ENCODE measurements at places on chromosomes 1 and 21. TPM values are rescaled to one million over a fixed set of nuclear protein-coding genes. Genes with fewer than 3 reads are reported as not detected.

- no peak overlapping the region for H3K27ac ChIP-seq
- H3K4me1 ChIP-seq, result peaks cover 8% of the 10 kb centered on the region
- H3K4me3 ChIP-seq, result no peak overlapping the region
- peak; percentile 75 for DNase-seq
- H3K36me3 ChIP-seq, result no peaks in the 10 kb centered on the region
- H3K27me3 ChIP-seq, result no peaks in the 10 kb centered on the region
Measured at GRCh38 chr1:159981351-159982055, 27.5 kb upstream of the SLAMF9 start.

- H3K27me3 ChIP-seq, result no peaks in the 10 kb centered on the region
- no peaks in the 10 kb centered on the region for H3K36me3 ChIP-seq
- H3K27ac ChIP-seq, result peak overlapping the region; percentile 91
Measured at GRCh38 chr1:112396653-112397471, 848 bp downstream of the CTTNBP2NL start.

GRCh38 chr1:150798525-150798924 lies 9.5 kb downstream of the CTSK start:
- H3K27me3 ChIP-seq, result no peaks in the 10 kb centered on the region
- no peaks in the 10 kb centered on the region for H3K4me1 ChIP-seq
- H3K36me3 ChIP-seq, result peaks cover 61% of the 10 kb centered on the region
- no peak overlapping the region for H3K27ac ChIP-seq
- H3K4me3 ChIP-seq, result no peak overlapping the region
- no peak for DNase-seq

Gene MAP1LC3C
- 16.7 TPM for total RNA-seq

Gene CBR3
- total RNA-seq, result 11.4 TPM

DNA sequence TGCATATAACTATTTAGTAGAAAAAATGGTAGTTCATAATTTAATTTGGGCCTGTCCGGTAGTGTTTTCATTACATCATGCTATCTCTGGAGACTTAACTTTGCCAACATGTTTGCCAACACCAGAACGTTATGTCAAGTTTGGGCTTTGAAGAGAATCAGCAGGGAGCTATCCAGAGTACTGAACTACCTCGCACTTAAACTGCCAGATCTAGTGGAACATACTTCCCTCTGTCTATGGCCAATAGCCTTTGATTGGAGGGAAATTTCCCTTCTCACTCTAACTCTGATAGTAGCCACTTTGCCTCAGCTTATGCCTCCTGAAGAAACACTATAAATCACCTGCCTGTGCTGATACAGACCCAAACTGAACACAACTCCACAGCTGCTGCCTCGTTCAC lies 10.0 kb downstream of the LRRC53 start:
- peaks cover 3% of the 10 kb centered on the region for H3K4me1 ChIP-seq
- H3K4me3 ChIP-seq, result no peak overlapping the region
- H3K27ac ChIP-seq, result no peak overlapping the region
- H3K27me3 ChIP-seq, result no peaks in the 10 kb centered on the region

- H3K36me3 ChIP-seq, result no peaks in the 10 kb centered on the region
- H3K27me3 ChIP-seq, result no peaks in the 10 kb centered on the region
- H3K4me3 ChIP-seq, result no peak overlapping the region
- no peak overlapping the region for H3K27ac ChIP-seq
- no peaks in the 10 kb centered on the region for H3K4me1 ChIP-seq
Measured at GRCh38 chr21:34031835-34032370, 41.5 kb upstream of the MRPS6 start.

- H3K36me3 ChIP-seq, result no peaks in the 10 kb centered on the region
- H3K27ac ChIP-seq, result no peak overlapping the region
- H3K4me3 ChIP-seq, result no peak overlapping the region
- no peak for DNase-seq
- no peaks in the 10 kb centered on the region for H3K27me3 ChIP-seq
- peaks cover 11% of the 10 kb centered on the region for H3K4me1 ChIP-seq
Measured at GRCh38 chr1:211695135-211695816, 19.9 kb upstream of the NEK2 start.

Gene FAM72C
- total RNA-seq, result not detected

Gene LCE1D
- total RNA-seq, result not detected

DNA sequence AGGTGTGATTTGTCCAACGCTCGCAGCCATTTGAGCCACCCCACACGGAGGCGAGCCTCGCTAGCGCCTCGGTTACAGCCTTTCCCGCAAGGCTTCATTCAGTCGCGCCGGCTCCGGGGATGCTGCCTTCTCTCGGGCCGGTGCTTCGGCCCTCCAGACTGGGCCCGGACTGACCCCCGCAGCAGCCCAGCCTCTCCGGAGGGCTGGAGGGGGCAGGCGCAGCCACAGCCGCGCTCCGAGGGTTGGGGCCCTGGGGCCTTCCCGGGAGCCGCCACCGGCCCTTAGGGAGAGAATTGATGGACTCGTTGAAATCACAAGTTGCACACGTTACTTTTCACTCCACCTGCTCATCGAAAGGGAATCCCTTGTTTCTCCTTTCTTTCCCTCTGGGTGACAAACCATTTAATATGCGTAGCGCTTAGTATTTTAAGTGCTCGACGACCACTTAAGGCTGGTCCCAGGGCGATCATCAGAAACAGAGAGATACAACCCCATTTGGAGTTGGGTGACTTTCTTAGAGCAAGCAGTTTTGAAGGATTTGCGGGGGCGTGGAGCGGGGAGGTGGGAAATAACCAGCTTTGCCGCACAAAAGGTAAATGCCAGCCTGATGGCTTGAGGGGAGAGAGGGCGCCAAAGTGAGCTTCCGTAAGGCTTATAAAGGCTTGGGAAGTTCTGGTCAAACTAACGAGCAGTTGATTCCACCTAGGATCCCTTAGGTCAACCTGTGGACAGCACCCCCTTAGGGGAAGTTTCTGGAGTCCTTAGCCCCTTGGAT lies 24.6 kb upstream of the ENAH start:
- no peak overlapping the region for H3K27ac ChIP-seq
- peaks cover 5% of the 10 kb centered on the region for H3K27me3 ChIP-seq
- H3K4me3 ChIP-seq, result no peak overlapping the region
- DNase-seq, result no peak

DNA sequence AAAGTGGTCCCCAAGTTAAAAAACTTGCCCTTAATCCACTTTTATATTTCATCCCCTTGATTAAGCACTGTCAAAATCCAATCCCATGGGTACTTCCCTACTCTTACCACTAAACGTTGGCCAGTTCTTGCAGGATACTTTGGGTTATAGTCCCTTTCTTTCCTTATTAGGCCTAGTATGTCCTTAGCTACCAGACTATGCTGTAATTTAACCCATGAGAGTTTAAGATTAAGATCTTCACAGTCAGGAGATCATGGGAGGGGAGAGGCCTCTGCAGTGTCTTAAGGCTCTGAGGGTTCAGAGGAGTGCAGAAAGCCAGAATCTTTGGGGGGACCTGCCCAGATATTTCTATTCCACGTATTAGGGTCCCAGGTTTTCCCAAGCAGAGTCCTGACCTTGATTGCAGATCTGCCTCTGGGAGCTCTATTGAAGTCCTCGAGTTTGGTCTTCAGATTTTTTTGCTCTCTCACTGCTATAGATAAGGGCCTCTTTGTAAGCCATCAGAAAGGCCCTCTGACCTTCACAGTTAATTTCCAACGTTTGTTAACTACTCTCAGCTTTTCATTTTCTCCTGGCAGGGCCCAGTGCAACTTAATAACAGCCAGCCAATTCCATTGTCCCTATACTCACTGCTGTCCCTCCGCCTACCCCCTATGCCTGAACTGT lies 9.0 kb upstream of the CGN start:
- H3K4me1 ChIP-seq, result no peaks in the 10 kb centered on the region
- DNase-seq, result no peak
- H3K36me3 ChIP-seq, result no peaks in the 10 kb centered on the region
- no peak overlapping the region for H3K4me3 ChIP-seq
- no peaks in the 10 kb centered on the region for H3K27me3 ChIP-seq

DNA sequence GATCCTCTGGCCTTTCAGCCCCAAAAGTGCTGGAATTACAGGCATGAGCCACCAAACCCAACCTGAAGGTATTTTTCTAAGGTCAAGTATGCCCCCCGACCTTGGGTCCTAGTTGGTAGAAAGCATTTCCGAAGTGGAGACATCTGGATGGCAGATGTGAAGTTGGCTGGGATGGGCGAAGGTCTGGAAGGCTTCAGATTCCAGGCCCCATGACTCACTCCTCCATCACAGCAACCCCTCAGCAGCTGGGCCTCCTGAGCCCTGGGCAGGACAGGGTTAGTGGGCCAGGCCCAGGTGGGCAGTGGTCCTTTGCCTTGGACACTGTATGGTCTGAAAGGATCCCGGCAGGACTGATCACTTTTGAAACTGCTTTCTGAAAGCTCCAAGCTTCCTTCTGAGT lies 23.3 kb downstream of the NAV1 start:
- H3K27me3 ChIP-seq, result no peaks in the 10 kb centered on the region
- peaks cover 57% of the 10 kb centered on the region for H3K4me1 ChIP-seq
- no peak overlapping the region for H3K4me3 ChIP-seq
- no peak for DNase-seq
- H3K27ac ChIP-seq, result no peak overlapping the region

Gene GJA9
- not detected for total RNA-seq

Gene PDC
- not detected for total RNA-seq

Gene RNF186
- total RNA-seq, result not detected

Gene SZRD1
- 110 TPM for total RNA-seq

Gene SIKE1
- total RNA-seq, result 31.5 TPM
